ENCODE measurements at places on chromosomes 5 and 9.

- DNase-seq: no peak
- no peak overlapping the region for H3K27ac ChIP-seq
- H3K4me1 ChIP-seq: no peaks in the 10 kb centered on the region
- no peaks in the 10 kb centered on the region for H3K36me3 ChIP-seq
Measured at GRCh38 chr9:14249527-14249926, 64.4 kb downstream of the NFIB start.

GRCh38 chr9:99129091-99129490 is 24.2 kb downstream of the TGFBR1 start:
- H3K27me3 ChIP-seq: no peaks in the 10 kb centered on the region
- no peak for DNase-seq
- no peak overlapping the region for H3K4me3 ChIP-seq
- H3K36me3 ChIP-seq: no peaks in the 10 kb centered on the region

GRCh38 chr9:121500165-121500478 is 478 bp upstream of the GGTA1 start:
- no peak for DNase-seq
- peak overlapping the region; percentile 65 for H3K27ac ChIP-seq
- H3K4me3 ChIP-seq: no peak overlapping the region
- peaks cover 50% of the 10 kb centered on the region for H3K27me3 ChIP-seq
- no peaks in the 10 kb centered on the region for H3K36me3 ChIP-seq
- H3K4me1 ChIP-seq: peaks cover 18% of the 10 kb centered on the region

DNA sequence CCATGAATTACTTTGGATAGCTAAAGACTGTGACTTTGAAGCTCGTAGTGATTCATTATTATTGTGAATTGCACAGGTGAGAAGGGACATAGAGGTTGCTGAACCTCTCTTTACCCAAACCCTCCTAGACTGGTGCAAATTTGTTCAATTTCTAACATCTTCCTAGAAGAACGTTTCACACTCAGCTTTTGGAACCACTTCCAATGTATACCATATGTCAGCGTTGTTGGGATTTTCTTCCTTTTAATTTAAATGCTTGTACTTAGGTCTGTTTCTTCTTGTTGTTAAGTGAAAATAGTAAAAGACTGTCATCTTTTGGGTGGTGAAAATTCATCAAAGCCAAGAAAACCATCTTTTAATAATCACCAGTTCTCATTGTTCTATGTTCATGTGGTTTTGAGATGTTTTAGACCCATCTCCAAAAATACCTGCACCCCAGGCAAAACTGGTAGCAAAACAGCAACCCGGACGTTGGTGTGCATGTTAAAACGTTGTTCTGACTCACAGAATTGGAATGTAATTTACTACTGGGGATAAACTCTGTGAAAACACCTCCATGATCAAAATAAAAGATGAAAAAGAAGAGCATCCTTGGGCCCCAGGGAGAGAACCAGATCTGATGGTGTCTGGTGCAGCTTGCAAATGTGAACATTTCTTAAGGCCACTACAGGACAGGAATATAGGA is 238.3 kb downstream of the NPR3 start:
- no peaks in the 10 kb centered on the region for H3K36me3 ChIP-seq
- no peak overlapping the region for H3K4me3 ChIP-seq
- H3K27me3 ChIP-seq: no peaks in the 10 kb centered on the region
- H3K27ac ChIP-seq: no peak overlapping the region
- no peaks in the 10 kb centered on the region for H3K4me1 ChIP-seq
